ENCODE measurements at places on chromosomes 7 and 10.

- no peak for DNase-seq
Measured at GRCh38 chr7:70361821-70362220, 763.5 kb downstream of the AUTS2 start.

DNA sequence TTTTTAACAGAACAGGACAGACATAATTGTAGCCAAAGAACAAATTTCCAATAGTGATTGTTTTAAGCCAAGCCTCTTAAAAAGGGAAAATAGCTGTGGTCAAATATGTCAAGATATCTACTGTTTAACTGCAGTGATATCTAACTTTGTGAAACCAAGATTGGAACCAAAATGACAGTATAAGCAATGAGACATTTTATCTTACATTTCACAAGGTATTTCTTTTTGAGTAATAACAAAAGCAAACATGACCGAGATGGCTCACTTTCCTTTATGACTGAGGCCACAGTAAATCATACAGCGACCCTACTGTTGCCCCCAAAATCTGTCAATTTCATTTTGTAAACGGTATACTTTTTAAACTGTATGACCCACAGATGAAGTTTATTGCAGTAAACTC is 215.8 kb downstream of the MLLT10 start:
- no peak for DNase-seq

- DNase-seq, result no peak
Measured at GRCh38 chr7:67566101-67566500, 569.5 kb downstream of the TYW1 start.

DNA sequence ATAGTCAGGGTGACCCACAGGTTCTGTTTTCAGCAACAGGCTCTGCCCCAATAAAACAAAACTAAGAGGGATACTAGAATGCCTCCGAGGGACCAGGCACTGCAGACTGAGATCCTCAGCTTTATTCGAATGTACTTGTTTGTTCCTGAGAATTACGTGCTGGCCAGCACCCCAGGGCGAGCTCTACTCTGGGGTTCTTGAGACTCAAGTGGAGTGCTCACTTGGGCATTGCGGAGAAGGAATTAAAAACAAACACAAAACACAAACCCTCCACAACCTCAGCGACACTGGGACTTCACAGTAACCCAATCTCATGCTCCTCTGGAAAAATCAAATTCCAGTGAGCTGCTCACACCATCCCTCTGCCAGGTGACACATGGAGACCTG is 250.7 kb downstream of the TNS3 start:
- DNase-seq, result no peak

Data from nephron progenitor cell (in vitro differentiated cells).